ENCODE measurements at places on chromosomes 4 and X.

- DNase-seq = no peak
Observed at GRCh38 chr4:99591757-99592156, 17.1 kb downstream of the MTTP start.

- no peak for DNase-seq
Observed at GRCh38 chr4:138241281-138242075, 671 bp downstream of the SLC7A11 start.

DNA sequence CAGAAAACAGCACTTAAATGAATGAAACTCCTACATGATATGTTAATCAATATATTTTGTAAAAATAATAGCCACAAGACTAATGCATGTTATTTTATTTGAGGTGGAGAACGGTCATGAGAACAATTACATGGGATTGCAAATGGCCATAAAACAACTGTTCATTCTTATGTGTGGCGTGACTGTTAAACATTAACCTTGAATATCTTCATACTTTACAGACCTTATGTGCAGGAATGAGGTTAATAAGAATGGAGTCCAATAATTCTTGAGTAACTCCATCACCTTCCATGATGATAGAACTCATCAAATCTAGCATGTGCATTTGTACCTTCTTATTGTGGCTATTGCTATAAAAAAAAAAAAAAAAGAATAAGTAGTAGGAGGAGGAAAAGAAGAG is 55.3 kb downstream of the PDS5A start:
- no peak for DNase-seq

DNA sequence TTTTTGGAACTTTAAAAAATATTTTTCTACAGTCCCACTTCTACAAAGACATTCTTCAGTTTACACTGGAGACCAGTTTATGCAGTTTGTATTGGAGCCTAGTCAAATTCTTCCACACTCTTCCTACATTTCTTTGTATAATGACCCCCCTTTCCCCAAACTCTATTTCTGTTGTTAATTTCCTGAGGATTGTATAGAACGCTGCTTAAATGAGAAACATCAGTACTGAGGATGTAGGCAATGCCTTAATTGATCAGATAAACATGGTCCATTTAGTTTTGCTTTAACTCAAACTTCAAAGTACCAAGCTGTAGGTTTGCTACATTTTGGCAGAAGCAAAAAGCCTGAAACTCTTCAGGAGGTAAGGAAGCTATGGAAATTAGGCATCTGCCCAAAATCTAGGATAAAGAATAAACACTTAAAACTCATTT is 155.5 kb downstream of the SLC7A11 start:
- DNase-seq = no peak

- DNase-seq = no peak
Observed at GRCh38 chr4:94342694-94343093, at the start of gene HPGDS. Gene HPGDS (minus strand): TSS chr4:94342836. CDS start chr4:94334629, 8,207 bp downstream.

DNA sequence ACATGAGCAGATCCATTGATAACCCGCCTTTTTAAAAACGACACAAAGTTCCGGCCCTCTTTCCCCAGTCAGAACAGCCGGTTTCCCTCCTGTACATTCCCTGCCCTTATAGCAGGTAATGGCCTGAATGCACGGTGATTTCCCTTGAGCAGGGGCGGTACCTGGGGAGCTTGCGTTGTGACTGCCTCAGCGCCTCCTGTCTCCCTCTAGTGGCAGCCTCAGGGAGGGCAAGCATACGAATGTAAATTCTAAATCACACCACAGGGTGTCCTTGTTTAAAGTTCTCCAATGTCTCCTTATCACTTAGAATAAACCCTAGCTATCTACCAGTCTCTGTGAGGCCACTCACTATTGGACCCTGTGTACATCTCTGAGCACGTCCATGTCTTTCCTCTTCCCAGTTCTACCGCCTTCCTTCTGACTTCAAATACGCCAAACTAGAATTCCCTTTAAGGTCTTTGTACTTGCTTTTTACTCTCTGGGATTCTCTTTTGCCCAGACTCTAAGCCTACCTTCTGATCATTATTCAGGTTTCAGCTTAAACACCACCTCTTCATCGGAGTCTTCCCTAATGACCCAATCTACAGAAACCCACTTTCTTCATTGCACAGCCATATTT is 18.4 kb upstream of the LDB2 start:
- peak; percentile 70 for DNase-seq

- no peak for DNase-seq
Observed at GRCh38 chr4:16160457-16160856, 65.8 kb downstream of the TAPT1 start.

GRCh38 chr4:155419266-155419665 is 42.5 kb upstream of the MAP9 start:
- DNase-seq = no peak
